Glomerular endothelial cell (primary cell): ENCODE measurements at places on chromosomes 1 and 21. TPM values are rescaled to one million over a fixed set of nuclear protein-coding genes. Genes with fewer than 3 reads are reported as not detected.

DNA sequence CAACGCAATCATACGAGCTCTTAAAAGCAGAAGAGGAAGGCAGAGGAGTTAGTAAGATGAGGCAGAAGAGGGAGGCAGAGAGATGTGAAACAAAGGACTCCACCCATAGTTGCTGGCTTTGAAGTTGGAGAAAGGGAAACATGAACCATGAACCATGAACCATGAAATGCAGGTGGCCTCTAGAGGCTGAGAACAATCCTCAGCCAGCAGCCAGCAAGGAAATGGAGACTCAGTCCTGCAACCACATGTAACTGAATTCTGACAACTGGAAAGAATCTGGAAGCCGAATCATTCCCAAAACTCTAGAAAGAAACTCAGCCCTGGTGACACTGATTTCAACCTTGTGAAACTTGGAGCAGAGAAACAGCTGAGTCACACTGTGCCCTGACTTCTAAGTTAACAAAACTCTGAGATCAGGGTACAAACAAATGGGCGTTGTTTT lies 10.1 kb downstream of the DIPK1A start:
- no peak for DNase-seq

DNA sequence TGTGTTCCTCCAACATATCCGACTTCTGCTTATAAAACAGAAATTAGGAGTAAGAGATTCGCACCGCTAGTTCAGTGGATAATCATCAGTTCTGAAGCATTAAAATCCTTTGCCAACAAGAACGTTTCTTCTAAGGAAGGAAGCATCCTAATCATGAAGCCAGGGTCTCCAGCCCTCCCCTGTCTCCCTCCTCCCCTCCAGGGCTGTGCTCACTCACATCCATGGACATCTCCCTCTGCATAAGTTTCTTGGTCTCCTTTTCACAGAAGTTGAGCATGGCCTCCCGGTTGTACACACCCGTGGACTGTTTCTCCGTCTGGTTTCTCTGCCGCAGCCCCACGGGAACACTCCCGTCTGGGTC lies 505 bp downstream of the LMOD1 start:
- DNase-seq, result no peak

SLC45A1 gene
- 2.2 and 2.7 TPM in 2 replicates for total RNA-seq

ARPC5 gene
- 173 and 214 TPM in 2 replicates for total RNA-seq

OPTC gene
- total RNA-seq, result not detected in 2 replicates

DNA sequence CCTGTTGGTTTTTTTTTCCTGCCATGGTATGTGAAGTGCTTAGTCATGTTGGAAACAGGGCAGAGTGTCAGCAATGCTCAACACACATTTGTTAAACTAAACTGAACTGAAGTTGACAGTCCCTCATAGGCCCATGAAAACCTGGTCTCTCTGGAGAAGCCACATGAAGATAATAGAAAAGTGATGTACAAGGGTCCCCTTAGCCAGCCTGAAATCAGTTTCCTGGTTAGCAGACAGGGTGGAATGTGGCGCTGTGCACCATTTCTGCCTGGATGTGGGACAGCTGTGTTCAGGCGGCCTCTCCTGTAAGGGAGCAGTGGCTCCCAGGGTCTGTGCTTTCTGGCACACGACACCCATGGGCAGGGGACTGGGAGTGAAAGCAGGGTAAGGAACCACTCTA lies 9.9 kb upstream of the CHI3L1 start:
- DNase-seq, result no peak

- no peak for DNase-seq
These were observed 3.8 kb upstream of the TCEA3 start for GRCh38 chr1:23428136-23428905.
